Neural crest cell (in vitro differentiated cells): ENCODE measurements at places on chromosomes 5 and 9. TPM values are rescaled to one million over a fixed set of nuclear protein-coding genes. Genes with fewer than 3 reads are reported as not detected.

DNA sequence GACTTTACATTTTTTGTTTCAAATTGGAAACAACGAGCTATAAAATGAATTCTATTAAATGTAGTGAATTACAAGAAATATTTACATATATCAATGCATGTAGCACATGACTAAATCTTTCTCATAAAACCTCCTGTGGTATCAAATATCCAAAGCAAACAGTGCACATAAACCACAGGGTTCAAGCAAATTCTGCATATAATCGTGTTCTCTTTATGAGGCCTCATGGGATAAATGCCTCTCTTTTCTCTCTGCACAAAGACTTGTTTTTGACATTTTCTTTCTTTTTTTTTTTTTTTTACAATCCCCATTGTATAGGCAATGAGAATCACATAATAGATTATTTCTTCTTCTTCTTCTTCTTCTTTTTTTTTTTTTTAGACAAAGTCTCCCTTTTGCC, 1117.2 kb upstream of the DMAC1 start:
- H3K36me3 ChIP-seq, result no peaks in the 10 kb centered on the region
- DNase-seq, result no peak
- no peak overlapping the region for H3K4me3 ChIP-seq
- no peaks in the 10 kb centered on the region for H3K27me3 ChIP-seq

- no peak for DNase-seq
- no peak overlapping the region for H3K27ac ChIP-seq
- H3K4me1 ChIP-seq, result peaks cover 12% of the 10 kb centered on the region
- H3K27me3 ChIP-seq, result no peaks in the 10 kb centered on the region
- no peak overlapping the region for H3K4me3 ChIP-seq
- peaks cover 29% of the 10 kb centered on the region for H3K36me3 ChIP-seq
Measured at GRCh38 chr9:21812415-21812814, 10.0 kb downstream of the MTAP start.

DNA sequence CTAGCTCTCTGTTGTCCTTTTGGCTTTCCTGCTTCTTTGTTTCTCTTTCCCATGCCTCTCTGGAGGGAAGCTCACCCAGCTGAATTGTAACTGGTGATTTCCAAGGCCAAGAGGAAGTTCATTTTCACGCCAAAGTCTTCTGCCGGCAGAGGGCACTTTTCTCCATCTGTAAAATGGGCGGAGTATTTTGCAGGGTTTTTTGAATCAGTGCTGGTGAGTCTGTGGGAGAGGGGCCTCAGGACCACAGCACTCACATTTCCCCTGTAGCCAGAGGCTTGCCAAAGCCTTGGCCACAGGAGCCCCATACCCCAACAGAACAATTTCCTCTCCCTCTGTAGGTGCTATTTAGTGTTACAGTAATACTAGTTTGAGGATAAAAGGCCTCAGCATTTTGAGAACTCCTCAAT, 42.3 kb upstream of the MATR3 start:
- H3K4me1 ChIP-seq, result peaks cover 16% of the 10 kb centered on the region
- no peak for DNase-seq
- H3K36me3 ChIP-seq, result no peaks in the 10 kb centered on the region
- no peaks in the 10 kb centered on the region for H3K27me3 ChIP-seq

DNA sequence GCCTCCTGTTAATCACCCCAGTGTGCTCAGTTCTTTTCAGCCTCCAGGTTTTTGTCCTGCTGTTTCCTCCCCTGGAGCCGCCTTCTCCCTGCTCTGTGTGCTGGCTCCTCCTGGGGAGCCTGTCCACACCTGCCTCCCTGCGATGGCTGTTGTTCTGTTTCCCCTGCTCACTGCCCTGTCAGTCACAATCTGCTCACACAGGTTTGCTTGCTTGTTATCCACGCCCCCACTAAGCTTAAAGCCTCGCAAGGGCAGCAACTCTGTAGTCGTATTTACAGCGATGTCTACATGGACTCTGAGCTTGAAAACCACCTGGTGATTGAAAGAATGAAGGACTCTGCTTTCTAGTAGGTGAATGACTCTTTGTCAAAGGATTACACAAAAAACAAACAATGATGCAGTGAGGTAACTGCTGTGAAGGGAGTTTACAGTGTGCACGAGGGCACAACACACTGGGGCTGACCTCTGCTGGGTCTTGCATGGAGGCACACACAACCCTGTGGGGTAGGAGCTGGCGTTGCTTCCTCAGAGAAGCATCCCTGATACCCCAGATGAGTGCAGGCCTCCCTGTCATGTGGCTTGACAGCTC, 39.6 kb upstream of the TEX48 start:
- no peaks in the 10 kb centered on the region for H3K36me3 ChIP-seq
- no peak for DNase-seq
- peaks cover 57% of the 10 kb centered on the region for H3K27me3 ChIP-seq

DNA sequence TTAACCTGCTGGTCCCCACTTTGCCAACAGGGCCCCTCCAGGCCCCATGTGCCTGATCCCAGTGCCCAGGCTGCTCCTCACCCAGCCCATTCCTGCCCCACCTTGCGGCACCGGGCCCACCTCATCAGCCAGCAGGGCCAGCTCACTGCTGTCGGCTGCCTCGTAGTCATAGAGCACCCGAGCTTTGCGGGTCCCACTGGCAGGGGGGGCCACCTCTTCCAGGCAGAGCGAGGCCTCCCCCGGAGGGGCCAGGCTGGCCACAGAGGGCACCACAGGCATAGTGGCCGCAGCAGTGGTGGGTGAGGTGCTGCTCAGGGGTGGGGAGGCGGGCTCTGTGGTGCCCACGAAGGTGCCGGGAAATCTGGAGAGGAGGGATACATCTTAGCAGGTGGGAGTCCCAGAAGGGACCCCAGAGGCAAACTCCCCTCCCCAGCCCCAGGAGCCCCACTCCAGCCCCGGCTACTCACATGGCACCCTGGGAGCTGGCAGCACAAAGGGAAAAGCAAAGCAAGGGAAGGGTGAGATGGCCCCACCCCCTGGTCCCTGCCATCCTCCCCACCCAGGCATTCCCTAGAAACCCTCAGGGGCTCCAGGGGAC, 19.0 kb downstream of the SH3GLB2 start:
- no peak for DNase-seq
- H3K27me3 ChIP-seq, result peaks cover 5% of the 10 kb centered on the region
- H3K4me3 ChIP-seq, result no peak overlapping the region
- H3K4me1 ChIP-seq, result peaks cover 5% of the 10 kb centered on the region
- peaks cover 4% of the 10 kb centered on the region for H3K36me3 ChIP-seq
- no peak overlapping the region for H3K27ac ChIP-seq

DNA sequence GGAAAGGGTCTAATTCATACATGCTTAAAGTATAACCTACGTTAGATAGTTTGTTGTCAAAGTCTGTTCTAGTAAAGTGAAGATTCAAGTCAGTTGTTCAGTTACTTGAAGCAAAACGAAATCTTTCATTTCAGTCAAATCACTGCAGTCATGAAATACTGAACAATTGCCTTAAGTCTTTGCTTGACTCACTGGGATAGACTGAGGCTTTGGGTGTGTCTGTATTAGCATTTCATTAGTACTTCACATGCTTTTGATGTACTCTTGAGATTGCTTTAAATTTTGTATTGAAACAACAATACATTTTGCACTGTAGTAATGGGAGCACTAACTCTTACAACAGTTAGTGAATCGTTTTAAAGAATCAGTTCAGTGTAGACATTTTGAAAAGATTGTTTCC, 4.0 kb upstream of the CMYA5 start:
- peaks cover 15% of the 10 kb centered on the region for H3K4me1 ChIP-seq
- DNase-seq, result no peak
- no peak overlapping the region for H3K27ac ChIP-seq
- H3K36me3 ChIP-seq, result peaks cover 19% of the 10 kb centered on the region
- no peak overlapping the region for H3K4me3 ChIP-seq
- peaks cover 10% of the 10 kb centered on the region for H3K27me3 ChIP-seq

DNA sequence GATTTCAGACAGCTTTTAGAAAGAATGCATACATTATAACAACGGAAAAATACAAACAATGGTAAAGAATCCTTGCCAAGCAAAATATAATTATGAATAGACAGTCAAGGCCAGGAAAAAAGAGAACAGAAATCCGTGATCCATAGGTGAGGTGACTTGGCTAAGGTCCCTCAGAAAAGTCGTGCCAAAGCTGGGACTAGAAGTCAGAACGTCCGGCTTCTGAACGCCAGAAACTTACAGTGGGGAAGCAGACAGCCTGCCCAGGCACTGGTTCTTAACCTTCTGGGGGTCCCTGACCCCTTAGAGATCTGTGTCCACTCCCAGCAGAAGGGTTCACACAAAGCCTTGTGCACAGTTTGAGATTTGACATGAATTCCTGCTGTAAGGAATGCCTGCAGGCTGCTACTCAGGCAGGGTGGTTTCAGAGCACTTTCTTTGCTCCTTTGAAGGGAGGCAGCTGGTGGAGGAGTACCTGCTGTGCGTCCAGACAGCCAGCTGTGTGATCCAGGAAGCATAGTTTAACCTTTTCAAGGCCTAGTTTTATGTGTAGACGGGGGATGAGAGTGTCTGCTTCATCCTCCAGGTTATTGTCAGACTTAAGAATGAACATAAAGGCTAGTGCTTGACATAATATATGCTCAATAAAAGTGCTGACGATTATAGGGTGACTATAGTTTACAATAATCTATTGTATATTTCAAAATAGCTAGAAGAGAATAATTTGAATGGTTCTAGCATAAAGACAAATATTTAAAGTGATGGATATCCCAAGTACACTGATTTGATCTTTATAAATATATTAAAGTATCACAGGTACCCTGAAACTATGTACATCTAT, 852 bp downstream of the ARHGEF37 start:
- H3K4me3 ChIP-seq, result peak overlapping the region; percentile 79
- peaks cover 17% of the 10 kb centered on the region for H3K4me1 ChIP-seq
- H3K36me3 ChIP-seq, result no peaks in the 10 kb centered on the region

DNA sequence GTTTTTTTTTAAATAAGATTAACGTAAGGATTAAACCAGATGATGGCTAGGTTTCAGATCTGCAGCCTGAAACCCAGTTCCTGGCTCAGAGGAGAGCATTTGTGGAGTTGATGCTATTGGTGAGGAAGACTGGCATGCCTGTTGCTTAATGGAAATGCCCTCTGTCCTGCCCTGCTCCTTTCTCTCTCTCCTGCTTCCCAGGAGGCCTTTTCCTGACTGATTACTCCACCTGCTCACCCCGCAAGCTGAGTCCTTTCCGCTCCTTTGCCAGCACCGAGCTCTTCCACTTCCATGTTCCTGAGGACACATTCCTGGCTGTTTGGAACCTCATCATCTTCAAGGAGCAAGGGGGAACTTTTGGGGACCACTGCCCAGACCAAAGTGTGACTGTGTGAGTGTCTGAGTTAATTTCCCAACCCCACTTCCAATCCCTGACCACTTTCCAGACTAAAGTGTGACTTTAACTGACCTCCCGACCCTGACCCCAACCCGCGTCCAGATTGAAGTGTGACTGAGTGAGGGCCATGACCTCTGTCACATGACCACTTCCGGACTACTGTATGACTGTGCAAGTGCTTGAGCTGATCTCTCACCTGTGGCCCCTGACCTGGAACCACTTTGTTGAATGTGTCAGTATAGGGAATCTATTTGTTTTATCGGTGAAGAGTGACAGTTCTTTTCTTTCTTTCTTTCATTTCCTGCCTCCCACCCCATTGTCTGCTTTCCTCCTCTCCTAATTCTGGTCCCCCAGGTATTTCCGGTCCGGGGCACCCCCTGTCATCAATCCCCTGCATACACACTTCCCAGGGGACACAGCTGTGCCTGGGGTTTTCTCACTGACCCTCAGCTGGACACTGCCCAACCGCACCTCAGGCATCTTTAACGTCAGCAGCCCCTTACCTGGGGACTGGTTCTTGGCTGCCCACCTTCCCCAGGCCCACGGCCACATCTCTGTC, 5.5 kb downstream of the TMEM8B start:
- H3K27ac ChIP-seq, result no peak overlapping the region
- peaks cover 4% of the 10 kb centered on the region for H3K36me3 ChIP-seq
- H3K4me1 ChIP-seq, result peaks cover 49% of the 10 kb centered on the region
- H3K27me3 ChIP-seq, result no peaks in the 10 kb centered on the region
- DNase-seq, result no peak
- H3K4me3 ChIP-seq, result no peak overlapping the region

- H3K4me3 ChIP-seq, result no peak overlapping the region
- H3K4me1 ChIP-seq, result peaks cover 31% of the 10 kb centered on the region
- no peak for DNase-seq
Measured at GRCh38 chr5:158929552-158930218, 170.0 kb downstream of the EBF1 start.

DNA sequence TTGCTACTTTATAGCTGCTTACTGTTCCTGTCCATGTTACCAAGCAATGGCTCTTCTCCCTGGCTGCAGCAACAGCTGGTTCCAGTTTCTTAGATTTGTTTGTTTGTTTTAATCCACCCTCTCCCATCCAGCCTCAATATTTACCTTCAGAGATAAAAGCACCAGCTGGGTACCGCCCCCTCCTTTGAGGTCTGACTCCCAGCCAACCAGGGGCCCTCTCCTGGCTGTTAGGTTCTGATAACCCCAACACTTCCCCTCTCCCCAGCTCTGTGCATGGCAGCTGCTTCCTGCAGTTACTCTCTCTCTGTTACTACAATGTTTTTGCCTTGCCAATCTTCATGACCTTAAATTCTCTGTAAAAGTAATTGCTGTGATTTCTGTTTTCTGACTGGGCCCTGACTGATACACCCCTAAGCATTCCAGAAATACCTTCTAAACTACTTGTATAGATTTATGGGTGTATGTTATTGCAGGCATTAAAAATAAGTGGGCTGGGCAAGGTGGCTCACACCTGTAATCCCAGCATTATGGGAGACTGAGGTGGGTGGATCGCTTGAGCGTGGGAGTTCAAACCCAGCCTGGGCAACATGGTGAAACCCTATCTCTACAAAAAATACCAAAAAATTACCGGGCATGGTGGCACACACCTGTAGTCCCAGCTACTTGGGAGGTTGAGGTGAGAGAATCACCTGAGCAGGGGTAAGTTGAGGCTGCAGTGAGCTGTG, 2.6 kb upstream of the GCNT1 start:
- H3K36me3 ChIP-seq, result no peaks in the 10 kb centered on the region
- H3K4me3 ChIP-seq, result peak overlapping the region; percentile 20
- peaks cover 17% of the 10 kb centered on the region for H3K4me1 ChIP-seq
- no peak overlapping the region for H3K27ac ChIP-seq
- peaks cover 27% of the 10 kb centered on the region for H3K27me3 ChIP-seq

- H3K4me1 ChIP-seq, result peaks cover 4% of the 10 kb centered on the region
- DNase-seq, result no peak
Measured at GRCh38 chr9:90299968-90300367, 342.7 kb downstream of the DIRAS2 start.

The CDH9 gene
- 0.14 TPM in 1 of 2 replicates, not detected in the other for total RNA-seq

The PITX1 gene
- not detected in 2 replicates for total RNA-seq

The HSD17B4 gene
- total RNA-seq, result 179 and 214 TPM in 2 replicates

The IFNB1 gene
- total RNA-seq, result not detected in 2 replicates

The KCNN2 gene
- total RNA-seq, result 1.9 and 2.7 TPM in 2 replicates
